ENCODE measurements at places on chromosomes 13 and 19.

GRCh38 chr13:50340551-50341287, 325.5 kb downstream of the KCNRG start:
- no peak for DNase-seq

DNA sequence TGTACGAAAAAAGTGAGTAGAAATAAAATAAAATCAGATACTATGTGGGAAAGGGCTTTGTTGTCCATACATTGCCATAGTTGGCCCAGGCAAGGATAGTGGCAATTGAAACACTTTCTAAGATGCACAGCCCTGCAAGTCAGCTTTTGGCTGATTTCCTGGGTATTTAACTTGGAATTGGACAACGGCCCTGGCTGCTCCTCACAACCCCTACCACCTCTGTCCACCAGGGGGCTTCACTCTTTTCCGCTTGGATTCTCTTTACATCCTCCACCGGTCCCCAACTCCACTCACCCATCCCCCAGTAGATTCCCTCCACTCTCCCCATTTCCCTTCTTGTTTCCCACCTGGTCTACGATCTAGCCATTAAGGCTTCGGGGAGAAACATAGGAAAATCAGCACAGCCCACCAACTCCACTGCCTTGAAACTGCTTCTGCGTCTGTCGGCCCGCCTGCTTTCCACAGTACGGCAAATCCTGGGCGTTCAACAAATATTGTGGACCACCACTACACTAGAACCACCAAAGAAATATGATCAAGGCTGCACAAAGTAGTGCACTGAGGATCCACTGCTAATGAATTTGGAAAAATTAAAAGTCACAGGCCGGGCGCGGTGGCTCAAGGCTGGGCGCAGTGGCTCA, 48.6 kb upstream of the GTF3A start:
- DNase-seq: peak; percentile 74

- DNase-seq: no peak
Measured at GRCh38 chr13:39859898-39860297, 204.4 kb downstream of the COG6 start.

GRCh38 chr19:13396250-13397080, 109.8 kb downstream of the CACNA1A start:
- no peak for DNase-seq

DNA sequence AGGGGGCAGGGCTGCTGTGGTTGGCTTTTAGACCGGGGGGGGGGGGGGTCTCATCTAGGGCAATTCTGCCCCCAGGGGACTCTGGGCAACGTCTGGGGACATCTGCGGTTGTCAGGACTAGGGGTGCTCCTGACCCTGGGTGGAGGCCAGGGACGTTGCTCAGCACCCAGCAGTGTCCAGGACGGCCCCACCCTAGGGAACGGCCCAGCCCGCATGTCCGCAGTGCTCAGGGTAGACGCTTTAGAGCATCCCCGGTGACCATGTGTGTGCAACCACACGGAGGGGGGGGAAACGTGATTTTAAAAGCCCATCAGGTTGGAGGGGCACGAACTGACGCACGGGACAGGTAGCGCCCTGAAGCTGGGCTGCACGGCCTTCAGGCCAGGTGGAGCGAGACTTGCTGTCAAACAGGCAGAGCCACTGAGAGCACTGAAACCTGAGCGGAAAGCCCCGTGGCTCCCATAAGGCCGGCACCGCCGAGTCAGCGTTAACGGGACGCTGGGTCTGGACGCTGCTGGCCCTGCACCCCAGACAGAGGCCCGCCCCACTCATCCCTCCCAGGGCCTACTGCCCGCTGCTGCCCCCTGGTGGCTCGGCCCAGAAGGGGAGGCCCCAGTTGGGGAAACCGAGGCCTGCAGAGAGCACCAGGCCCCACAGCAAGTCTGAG, 8.3 kb downstream of the CACTIN start:
- DNase-seq: no peak

DNA sequence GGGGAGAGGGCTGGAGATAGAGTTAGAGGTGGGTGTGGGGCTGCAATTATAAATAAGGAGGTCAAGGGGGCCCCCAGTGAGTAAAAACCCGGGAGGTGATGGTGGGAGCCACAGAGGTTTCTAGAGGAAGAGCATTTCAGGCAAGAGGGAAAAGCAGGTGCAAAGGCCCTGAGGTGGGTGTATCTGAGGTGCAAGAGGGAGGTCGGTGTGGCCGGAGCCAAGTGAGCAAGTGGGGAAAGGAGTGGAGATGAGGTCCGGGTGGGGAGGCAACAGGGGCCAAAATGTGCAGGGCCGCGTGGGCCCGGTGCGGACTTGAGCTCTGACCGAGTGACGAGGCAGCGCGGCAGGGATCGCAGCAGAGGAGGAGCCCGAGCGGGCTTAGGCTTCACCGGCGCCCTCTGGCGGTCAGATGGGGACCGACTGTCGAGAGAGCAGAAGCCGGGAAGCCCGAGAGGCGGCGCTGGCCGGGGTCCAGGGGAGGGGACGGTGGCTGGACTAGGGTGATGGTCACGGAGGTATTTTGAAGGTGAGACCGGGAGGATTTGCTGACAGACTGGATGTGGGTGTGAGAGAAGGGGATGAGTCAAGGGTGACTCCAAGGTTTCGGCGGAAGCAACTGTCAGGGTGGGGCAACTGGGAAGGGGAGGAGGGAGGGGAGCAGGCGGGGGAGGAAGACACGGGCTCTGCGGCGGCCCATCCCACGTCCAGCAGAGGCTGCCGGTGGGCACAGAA, 17.7 kb upstream of the SPACA4 start:
- DNase-seq: peak; percentile 81

DNA sequence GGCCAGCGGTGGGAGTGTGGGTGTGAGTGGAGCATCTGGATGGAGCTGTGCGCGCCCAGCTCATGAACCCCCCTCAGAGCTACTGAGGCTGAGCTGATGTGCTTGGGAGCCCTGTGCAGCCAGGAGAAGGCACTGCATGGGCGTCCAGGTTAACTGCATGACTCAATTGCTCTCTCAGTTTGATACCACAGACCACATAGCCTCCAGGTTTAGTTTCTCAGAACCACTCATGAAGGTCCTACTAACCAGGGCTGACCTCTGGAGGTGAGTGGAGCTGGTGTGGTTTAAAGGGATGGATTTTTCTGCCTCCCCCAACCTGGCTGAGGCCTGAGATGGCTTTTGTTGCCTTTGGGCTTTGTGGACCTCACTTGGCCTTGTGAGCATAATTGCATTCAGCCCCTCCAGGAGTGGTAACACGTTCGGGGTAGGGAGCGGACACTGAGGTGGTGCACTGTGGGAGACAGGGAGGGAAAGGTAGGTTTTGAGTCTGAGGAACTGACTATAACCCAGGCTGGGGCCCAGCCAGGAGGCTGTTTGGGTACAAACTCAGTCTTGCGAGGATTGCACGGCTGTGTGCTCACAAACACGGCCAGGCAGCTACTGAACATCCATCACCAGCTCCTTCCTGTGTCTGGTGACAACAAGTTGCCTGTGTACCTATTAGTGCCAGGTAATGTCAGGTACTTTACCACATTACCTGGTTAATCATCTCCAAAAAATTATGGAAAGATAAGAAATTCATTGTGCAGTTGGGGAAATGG, 97.5 kb downstream of the RGCC start:
- no peak for DNase-seq

DNA sequence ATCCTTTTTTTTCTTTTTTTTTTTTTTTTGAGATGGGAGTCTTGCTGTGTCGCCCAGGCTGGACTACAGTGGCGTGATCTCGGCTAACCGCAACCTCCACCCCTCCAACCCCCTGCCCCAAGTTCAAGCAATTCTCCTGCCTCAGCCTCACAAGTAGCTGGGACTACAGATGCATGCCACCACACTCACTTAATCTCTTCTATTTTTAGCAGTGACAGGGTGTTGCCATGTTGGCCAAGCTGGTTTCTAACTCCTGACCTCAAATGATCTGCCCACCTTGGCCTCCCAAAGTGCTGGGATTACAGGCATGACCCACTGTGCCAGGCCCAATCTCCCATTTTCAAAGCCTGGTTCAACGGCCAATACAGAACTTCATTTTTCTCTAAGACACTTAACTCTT, 9.1 kb downstream of the FOXO1 start:
- DNase-seq: no peak

GRCh38 chr19:5586300-5587070, 18.7 kb upstream of the TINCR start:
- DNase-seq: no peak

DNA sequence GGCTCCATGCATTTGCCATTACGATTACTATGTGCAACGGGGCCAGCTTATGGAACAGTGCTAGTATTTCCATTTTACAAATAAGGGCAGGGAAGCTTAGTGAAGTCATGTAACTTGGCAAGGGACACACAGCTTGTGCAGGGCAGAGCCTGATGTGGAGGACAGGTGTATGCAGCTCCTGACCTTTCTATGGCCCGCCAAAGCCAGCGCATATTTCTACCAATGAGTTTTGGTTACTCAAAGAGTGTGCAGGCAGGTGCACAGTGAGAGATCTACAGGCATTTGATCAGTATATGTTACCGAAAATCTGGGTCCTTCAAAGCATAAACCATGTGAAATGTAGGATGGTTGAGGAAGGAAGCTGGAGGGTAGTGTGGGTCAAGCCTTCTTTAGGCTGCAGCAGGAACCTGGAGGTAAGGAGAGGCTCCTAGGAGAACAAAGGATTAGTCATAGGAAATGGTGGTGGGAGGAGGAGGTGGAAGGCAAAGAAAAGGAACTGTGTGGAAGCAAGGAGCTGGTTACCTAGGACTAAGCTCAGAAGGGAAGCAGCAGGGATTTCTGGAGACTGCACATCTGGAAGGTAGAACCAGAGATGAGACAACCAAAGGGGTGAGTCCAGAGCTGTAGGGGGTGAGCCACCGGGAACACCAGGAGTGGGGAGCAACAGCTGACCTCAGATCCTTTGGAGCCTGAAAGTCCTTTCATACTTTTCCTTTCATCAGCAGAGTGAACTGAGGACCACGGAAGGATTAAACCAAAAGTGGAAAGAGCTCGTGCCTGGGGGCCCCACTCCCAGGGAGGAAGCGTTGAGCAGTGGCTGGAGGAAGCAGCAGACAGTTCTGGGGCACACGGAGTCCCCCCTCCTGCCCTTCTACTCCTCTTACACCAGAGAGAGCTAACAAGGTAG, 4.2 kb upstream of the PDX1 start:
- no peak for DNase-seq

GRCh38 chr19:10419646-10420443, 493 bp upstream of the PDE4A start:
- peak; percentile 30 for DNase-seq

GRCh38 chr13:109788372-109789111, 2.2 kb upstream of the IRS2 start:
- no peak for DNase-seq

DNA sequence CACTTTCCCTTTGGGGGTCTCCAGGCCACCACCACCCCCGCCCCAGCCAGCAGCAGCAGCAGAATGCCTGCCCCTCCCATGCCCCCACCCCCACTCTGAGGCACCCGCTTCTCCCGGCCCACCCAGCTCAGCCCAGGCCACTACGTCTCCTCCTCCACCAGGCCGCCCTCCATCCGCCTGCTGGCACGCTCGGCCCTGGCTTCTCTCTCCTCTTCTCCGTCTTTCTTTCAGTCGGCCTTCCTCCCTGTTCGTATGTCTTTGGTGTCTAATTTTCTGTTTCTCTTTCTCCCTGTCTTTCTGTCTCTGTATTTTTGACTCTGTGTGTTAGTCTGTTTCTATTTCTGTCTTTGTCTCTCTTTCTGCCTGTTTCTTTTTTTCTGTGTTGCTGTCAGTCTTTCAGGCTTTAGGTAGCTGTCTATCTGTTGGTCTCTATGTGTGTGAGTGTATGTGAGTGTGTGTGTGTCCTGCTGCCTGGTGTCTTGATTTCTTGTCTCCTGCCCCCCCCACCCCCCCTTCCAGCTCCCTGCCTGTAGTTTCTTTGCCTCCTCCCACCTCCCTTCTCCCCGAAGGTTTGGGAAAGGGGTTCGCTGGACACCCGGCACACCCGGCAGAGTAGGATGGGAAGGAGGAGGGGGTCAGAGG, at the start of gene LGI4:
LGI4 (minus strand) TSS at position 459 of the 642 bp plus-strand sequence; CDS start at position 80, 379 bp downstream.
- DNase-seq: no peak

DNA sequence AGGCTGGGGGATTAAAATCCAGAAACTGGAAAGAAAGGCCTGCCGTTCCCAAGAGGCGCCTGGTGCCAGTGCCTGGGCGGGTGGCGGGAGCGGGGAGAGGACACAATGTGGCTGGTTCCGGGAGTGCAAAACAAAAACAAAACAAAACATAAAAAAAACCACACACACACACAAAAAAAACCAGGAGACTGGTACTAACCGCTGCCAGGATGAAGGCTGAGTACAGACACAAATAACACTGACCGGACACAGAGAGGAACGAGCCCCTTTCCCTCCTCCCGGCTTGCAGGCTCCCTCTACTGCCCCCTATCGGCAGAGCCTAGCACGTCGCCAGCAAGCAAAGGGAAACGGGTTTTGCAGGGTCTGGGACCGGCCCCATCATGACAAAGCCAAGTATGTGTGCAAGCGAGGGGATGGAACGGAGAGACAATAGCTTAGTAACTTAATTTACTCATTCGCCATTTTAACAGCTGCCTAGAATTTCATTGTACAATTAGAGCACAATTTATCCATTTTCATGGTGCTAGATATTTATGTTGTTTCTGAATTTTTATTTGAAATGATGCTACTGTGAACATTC, 17.9 kb upstream of the ZDHHC20 start:
- DNase-seq: peak; percentile 97

DNA sequence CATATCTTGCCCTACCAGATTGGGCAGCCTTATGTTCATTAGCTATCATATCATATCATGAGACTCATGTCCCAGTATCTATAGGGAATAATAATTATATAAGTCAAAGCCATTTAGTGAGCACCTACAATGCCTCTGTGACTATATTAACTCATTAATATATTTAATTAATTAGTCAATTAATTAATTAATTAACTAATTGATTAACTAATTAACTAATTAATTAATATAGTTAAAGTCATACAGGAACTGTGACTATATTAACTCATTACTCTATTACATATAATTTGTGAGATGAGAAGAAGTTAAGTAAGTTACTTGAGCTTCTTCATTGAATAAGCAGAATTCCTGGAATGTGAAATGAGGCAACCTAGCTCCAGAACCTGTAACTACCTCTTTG, 588.3 kb upstream of the SLITRK1 start:
- DNase-seq: no peak

GRCh38 chr13:44359983-44360375, 13.6 kb upstream of the SERP2 start:
- DNase-seq: no peak

DNA sequence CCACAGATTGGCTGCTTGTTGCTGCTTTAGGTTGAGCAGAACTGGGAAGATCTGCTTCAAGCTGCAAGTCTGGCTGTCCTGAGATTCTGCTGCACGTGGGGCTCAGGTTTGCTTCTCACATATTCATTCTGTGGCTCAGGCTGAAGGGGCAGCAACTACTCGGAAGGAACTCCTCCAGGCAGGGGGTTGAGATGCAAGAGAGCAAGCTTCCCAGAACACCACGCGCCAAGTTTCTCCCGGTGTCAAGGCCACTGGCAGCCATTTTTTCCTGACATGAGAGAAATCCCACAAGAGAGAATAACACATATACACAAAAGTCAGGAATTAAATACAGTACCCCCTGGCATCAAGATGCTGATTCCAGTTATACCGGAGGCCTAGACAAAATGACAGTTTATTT, 887.6 kb upstream of the SLC10A2 start:
- no peak for DNase-seq

DNA sequence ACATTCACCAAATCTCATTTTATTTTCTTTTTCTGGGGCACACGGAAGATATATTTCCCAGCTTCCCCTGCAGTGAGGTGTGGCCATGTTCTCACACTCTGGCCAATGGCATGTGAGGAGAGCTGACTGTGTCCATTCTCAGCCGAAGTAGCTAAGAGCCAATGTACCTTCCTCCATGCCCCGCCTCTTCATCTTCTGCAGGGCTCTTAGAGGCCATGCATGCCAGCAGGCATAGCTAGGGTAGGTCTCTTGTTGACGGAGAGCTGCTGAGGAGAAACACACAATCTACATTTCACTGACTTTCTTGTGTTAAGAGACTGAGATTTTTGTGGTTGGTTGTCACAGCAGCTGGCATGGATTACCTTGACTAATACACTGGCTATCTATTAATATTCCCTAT, 9.8 kb upstream of the MICU2 start:
- no peak for DNase-seq
